ENCODE measurements at places on chromosomes 16 and 17.

DNA sequence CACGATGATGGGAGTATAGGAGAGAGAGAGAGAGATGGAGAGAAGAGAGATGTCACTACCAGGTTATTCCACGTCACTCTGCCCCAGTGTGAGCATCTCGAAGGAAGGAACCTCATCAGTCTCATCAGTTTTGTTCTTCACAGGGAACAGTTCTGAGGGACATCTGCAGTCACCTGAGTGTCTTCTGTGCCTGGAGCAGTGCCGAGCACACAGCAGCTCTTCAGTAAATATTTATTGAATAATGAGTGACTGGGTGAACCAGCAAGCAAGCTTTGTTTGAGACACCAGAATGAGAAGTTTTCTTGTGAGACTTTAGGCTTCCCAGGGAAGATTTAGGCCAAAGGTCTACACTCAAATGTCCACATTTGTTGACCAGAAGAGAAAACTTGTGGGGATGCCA, 142.4 kb upstream of the IRX3 start:
- DNase-seq = no peak

GRCh38 chr16:27241658-27242057, 26.9 kb downstream of the NSMCE1 start:
- DNase-seq = no peak

GRCh38 chr17:7710301-7710700, 5.3 kb downstream of the EFNB3 start:
- no peak for DNase-seq

DNA sequence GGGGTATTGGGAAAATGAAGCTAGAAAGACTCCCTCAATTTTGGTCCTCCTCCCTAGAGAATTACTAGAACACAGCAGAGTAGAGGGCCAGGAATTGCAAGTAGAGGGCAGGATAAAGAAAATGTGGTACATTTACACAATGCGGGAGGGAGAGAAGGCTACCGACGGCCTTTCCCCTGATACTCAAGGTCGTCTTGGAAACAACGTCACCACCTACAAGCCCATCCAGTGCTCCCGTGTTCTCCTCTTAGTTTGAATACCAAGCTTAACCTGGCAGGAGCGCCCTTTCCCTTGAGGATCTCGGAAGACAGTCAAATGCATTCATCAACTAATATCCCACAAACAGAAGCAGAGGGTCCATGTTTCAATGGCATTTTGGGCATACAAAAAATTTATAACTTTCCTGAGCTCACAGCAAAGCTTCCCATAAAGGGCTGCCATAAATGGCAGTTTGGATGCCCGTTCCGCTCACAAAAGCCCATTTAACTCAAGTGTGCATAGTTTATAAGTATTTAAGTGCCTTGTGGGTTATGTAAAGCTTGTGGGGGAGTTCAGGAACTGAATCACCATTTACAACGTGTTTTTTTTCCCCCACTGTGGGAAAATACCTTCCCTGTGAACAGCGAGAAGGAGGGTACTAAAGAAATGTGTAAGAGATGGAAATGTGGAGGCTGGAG, 414.6 kb downstream of the SLC39A11 start:
- DNase-seq = no peak

GRCh38 chr17:27956601-27957445, 63.7 kb upstream of the LYRM9 start:
- DNase-seq = no peak

GRCh38 chr16:66524601-66525164, 25.2 kb downstream of the TK2 start:
- DNase-seq = peak; percentile 79

DNA sequence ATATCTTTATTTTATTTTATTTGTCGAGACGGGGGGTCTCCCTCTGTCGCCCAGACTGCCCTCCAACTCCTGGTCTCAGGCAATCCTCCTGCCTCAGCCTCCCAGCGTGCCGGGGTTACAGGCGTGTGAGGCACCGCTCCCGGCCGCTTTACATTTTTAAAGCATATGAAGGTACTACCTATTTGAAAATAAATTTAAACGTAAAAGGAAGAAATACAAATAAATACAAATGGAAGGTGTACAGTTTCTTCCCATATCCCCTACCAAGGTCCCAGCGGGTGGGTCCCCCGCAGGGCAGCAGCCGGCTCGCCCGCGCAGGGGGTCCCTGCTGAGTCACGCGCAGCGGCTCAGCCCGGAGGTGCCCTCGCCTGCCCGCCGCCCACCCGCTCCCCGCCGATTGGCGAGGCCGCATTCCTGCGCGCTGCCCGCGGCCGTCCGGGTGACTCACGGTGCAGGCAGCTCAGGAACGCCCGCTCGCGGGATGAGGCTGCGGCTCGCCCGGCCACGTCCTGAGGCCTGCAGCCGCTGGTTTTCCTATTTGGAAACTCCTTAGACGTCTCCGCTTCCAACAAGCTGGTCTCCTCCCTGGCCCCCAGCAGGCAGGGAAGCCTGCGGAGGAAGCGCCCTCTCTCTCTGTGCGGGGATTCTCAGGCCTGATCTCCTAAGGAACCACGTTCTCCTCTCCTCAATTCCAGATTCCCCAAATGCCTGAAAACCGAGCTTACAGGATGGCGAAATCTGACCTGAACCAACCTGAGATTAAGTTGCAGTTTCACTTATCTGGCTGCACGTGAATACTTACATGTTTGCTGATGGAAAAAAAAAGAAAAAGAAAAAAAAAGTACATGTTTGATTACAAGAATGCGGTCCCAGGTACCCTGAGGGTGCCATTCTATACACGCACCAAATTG, 54.8 kb upstream of the MAP3K14 start:
- no peak for DNase-seq

- DNase-seq = no peak
These were observed 76.6 kb downstream of the PARN start for GRCh38 chr16:14553447-14553846.

DNA sequence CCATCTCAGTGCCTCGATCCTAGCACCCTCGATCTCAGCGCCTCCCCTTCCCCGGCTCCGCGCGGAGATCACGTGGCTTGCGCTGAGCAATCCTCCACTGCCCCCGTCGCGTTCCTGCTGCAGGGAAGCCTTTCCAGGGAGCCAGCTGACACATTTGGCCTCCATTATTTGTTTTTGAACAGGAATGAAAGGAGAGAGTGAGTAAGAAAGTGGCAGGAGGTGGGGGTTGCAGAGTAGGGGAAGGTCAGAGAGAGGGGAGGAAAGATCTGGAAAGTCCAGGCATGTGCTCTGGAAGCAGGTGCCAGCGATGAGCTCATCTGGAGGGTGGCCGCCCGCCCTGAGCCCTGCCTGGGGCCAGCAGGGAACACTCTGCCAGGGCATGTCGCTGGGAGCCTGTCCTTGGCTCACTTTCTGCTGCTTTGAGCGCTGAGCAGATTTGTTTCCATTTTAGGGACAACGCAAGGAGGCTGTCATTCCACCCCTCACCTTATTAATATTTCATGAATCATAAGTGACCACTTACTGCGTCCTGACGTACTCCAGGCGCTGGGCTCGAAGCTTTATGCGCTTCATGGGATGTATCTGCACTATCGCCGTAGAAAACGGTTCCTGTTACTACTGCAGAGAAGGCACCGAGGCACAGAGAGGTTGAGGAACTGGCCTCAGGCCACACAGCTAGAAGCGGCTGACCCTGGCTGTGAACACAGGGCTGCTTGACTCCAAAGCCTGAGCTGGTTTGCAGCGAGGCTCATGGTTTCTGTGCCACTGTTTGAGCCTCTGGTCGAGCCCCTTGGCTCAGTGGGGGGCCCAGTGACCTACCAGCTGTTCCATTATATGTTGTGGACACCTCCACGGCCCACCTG, 283.1 kb downstream of the SEC14L1 start:
- DNase-seq = no peak

GRCh38 chr16:46947900-46948547, 25.4 kb downstream of the DNAJA2 start:
- peak; percentile 29 for DNase-seq

- no peak for DNase-seq
These were observed 28.5 kb upstream of the CD300E start for GRCh38 chr17:74652020-74652419.

- DNase-seq = no peak
These were observed 103.5 kb downstream of the ABCC1 start for GRCh38 chr16:16052916-16053315.

- DNase-seq = no peak
These were observed 45.1 kb downstream of the SOX9 start for GRCh38 chr17:72165867-72166439.

GRCh38 chr16:48112600-48112999, 43.2 kb downstream of the ABCC12 start:
- no peak for DNase-seq

DNA sequence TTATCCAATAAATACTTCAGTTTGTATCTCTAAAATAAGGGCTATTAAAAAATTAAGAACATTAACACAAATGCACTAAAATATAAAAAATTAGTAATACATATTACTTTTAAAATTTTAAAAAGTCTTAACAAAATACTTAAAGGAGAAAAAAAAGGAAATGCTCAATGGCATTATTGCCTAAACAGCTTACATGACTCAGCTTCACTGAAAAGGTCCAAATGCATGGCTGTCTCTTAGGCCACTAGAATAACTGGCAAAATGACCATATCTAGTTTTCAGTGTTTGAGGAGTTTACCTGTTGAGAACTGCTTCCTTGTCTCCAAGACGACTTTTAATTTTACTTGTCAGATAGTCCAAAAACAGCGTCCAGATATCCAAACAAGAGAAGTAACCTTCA, 66.0 kb downstream of the XPO6 start:
- DNase-seq = no peak

DNA sequence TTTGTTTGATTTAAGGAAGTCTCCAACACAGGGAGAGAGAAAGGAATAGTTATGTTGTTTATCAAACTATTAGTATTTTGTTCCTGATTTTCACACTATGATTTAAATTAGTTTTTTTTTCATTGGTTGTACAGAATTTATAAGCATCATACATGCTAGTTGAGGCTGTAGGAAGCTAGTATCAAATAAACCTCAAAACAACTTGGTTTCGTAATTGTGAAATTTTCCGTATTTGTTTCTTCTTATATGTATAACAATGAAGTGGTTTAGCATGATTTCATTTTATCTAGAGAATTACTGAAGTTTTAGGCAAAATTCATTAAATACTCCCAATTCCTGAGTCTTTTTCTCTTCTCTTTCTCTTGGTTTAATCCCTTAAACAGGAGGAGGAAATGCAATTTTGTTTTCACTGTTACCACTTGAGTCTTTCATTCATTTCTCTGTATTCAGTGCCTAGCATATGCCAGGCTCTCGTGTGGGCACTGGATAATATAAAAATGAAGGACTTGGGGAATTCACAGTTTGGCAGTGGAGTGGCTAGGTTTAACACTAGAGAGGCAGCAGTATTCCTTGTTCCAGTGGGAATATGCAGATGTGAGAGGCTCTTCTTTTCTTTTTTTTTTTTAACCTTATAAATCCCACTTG, 1.8 kb downstream of the CYLD start:
- DNase-seq = no peak

DNA sequence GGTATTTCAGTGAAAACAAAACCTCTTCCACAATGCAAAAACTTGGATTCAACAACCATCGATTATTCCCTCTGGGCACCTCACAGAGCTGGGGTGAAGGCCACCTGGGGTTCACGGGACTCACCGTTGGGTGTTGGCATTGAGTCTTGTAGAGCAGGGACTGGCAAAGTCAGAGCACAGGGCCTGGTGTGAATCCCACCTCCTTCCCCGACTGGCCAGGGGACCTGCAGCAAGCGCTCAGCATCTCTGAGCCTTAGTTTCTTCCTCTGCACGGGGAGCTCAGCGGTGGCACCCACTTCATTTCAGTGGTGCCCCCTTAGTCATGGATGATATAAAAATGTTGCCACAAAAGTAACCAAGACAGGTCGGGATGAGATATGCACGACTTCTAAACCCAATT, 100.4 kb downstream of the METRNL start:
- DNase-seq = no peak

DNA sequence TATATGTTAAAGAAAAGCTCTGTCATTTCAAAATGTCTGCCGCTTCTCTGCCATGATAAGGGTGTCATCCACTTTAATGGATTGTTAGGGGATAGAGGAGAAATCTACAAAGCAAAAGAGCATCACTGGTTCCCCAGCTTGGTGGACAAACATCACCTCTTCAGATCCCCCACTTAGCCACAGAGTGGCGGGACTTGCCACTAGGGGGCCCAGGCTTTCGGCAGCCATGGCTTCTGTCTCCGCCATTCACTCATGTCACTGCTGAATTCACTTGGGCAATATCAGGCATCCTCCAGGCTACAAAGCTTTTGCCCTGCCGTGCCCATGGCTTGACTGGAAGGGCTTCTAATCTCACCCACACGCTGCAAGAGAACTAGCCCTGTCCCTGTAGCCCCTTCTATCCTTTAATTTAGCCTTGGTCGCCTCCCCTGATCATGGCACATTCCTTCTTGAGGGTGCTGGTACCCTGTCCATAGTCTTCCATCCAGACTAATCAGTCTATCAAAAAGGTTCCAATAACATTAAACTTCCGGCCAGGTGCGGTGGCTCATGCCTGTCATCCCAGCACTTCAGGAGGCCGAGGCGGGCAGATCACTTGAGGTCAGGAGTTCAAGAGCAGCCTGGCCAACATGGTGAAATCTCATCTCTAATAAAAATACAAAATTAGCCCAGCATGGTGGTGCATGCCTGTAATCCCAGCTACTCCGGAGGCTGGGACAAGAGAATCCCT, 34.7 kb downstream of the SBK1 start:
- no peak for DNase-seq

All from GM06990 (cell line).